ENCODE measurements at places on chromosomes 2 and 18.

DNA sequence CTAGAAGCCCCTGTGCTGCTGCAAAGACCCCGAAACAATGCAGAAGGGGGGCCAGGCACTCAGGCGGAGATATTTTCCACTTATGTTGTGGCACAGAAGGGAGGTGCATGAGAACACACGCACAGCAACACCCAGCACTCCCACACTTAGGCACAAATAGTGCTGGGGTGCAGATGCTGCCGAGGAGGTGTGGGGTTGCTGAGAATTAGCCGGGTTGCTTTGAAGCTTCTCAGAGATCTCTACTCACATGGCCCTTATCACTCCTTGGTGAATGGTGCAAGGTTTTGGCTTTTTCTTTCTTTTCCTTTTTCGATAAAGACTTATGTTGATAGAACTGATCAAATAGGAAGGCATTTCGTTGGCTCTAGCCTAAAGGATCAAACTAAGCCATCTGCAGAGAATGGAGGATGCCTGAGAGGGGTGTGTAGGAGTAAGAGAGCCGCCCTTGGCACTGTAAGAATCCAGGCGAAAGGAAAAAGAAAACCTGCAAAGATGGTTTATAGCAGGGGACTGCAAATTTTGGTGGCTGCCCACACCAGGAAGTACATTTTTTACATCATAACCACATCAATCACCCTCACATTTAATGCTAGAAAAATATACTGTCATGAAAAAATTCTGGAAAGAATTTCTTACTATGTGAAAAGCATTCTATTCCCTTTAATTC lies 27.9 kb upstream of the FHL2 start:
- DNase-seq = no peak

- no peak for DNase-seq
Observed at GRCh38 chr2:168679741-168680310, 122.6 kb upstream of the NOSTRIN start.

DNA sequence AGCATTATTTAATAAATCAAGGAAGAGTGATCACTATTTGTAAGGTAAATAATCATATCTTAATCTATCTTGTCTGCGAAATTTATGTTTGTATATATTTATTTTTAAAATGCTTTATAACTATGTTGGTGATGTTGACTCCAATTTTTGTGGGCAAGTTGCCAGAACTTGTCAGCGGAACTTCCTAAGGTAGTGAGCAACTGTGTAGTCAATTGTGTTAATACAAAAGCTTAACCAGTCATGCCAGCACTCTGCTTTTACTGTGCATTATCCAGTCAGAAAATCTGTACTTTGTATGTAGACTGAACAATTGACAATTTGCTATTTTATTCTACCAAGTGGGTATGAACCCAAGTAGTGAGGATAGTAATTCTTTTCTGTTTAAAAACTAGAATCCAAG lies 61.9 kb upstream of the RND3 start:
- DNase-seq = no peak

DNA sequence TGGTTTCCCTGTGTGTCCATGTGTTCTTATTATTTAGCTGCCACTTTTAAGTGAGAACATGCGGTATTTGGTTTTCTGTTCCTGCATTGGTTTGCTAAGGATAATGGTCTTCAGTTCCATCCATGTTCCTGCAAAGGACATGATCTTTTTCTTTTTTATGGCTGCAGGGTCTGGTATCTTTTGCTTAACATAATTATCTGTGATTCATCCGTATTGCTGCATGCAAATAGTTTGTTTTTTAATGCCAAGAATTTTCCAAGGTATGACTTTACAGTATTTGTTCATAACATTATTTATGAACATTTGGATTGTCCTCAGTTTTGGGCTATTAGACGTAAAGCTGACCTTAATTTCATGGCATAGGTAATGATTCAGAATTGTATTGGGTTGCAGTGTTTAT lies 17.8 kb downstream of the GIGYF2 start:
- DNase-seq = no peak

GRCh38 chr2:147782141-147782930 lies 62.5 kb upstream of the ACVR2A start:
- DNase-seq = no peak

GRCh38 chr2:68749345-68749744 lies 14.7 kb downstream of the ARHGAP25 start:
- DNase-seq = no peak

Measured in activated CD4-positive, alpha-beta T cell treated with anti-CD3 and anti-CD28 coated beads for 24 hours (primary cell).